CD4-positive, alpha-beta memory T cell (primary cell): ENCODE measurements at places on chromosomes 16 and 17. TPM values are rescaled to one million over a fixed set of nuclear protein-coding genes. Genes with fewer than 3 reads are reported as not detected.
A peak's percentile ranks its signal among the peaks of the same experiment; 100 is the strongest.

G6PC1 gene
- not detected for total RNA-seq

KLHL36 gene
- 131 TPM for total RNA-seq

PRSS27 gene
- total RNA-seq = 0.61 TPM

DLG4 gene
- 7.2 TPM for total RNA-seq

KRT40 gene
- total RNA-seq = not detected

CTRB2 gene
- total RNA-seq = not detected

KRT9 gene
- not detected for total RNA-seq

SPNS3 gene
- total RNA-seq = 2.0 TPM

DNA sequence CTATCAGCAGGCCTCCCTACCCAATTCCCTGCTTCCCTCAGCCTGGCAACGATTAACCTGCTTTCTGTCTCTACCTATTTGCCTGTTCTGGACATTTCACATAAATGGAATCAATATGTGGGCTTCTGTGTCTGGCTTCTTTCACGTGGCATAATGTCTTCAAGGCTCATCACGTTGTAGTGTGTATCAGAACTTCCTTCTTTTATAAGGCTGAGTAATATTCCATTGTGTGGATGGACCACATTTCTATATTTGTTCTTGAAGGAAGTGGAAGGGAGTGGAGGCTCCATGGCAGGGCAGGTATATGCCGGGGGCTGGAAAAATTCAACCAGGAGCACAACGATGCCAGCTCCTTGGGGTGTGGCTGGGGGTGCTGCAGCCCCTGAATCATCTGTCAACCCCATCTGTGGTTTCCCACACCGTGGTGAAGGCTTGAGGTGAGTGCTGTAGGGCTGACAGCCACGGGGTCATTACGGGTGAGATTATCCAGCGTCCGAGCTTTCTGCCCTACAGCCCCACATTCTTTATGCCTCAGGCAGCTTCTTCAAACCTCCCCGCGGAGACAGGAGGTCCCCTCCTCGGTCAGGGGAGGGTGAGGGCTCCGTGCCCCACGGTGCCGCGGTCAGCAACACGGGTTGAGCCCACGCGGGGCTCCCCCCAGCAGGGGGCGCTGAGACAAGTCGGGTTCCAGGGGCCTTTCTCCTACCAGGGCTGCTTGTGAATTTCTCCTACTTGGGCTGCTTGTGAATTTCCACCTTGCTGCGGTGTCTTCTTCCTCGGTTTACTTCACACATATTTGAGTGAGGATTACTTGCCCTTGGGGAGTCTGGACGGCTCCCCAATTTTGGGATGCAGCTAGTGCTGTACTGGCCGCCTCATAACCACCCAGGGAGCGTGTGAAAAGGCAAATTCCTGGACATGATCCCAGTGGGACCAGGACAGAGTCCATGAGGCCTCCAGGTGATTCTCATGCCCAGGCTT is 18.3 kb upstream of the WFIKKN2 start:
- peak; percentile 55 for DNase-seq

- no peak for DNase-seq
Observed at GRCh38 chr17:63078707-63079106, 112.7 kb downstream of the TANC2 start.

GRCh38 chr17:4551796-4552525 is 3.2 kb downstream of the MYBBP1A start:
- no peak for DNase-seq

- DNase-seq = no peak
Observed at GRCh38 chr17:3886776-3887175, 6.1 kb downstream of the CAMKK1 start.

DNA sequence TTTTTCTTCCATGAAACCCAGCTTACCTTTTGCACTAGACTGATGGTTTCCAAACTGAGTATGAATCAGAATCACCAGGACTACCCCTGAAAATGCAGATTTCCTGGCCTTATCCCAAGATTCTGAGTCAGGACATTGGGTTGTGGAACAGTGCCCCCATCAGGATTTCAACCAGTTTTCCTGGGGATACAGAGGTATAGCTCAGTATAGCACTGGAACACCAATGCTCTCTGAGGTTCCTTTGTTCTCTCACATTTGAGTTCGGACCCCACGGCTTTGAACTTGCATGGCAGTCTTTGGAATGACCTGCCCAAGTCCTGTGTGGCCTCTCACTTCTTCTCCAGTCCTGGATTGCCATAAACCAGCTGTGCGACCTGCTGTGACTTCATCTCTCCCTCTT is 12.8 kb upstream of the CCL8 start:
- DNase-seq = no peak

DNA sequence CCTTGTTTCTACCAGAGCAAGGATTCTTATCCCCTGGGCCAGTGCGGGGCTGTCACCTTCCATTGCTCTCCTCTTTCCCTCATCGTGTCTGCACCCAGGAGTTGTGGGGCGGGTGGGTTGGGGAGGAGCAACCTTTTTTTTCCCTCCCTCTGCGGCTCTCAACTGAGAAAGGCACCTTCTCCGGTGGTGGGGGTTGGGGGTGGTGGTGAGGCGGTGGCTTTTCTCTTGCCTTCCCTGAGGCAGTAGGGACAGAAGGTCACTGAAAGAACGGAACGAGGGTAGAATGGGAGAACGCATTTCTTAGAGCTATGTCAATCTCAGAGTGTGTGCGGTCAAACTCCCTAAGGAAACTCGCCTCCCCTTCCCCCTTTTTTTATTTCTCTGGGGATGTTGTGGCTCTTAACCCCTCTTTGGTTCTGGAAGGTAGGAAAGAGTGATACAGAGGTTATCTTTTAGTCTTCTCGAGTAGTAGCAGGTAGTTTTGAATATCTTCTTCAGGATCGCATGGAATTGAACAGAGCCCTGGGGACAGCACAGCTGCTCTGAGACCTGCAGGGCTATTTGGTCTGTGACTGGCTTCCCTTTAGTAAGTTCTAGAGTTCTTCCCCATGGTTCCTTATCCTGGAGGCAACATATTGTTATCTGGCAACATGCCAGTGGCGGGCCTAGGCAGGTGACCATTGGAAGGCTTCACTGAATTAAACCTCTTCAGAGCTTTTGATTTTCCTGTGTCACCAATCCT is 994 bp downstream of the CLTC start:
- DNase-seq = peak; percentile 40

DNA sequence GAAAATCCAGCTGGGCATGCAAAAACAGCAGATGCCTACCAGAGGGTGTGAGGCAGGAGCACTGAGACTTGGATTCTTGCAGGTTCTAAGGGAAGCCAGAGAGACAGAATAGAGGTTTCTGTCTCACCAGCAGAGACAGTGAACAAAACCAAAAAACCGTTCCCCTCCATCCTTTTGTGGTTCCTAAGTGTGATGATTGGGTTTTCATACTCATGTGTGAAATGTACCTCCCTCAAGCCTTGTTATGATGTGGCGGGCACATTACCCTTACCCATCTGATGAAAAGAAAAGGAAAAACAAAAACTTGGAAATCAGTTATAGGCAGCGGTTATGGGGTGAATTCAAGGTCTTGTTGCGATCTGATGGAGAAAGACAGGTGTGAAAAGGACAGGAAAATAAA is 172.6 kb upstream of the CDH13 start:
- no peak for DNase-seq

DNA sequence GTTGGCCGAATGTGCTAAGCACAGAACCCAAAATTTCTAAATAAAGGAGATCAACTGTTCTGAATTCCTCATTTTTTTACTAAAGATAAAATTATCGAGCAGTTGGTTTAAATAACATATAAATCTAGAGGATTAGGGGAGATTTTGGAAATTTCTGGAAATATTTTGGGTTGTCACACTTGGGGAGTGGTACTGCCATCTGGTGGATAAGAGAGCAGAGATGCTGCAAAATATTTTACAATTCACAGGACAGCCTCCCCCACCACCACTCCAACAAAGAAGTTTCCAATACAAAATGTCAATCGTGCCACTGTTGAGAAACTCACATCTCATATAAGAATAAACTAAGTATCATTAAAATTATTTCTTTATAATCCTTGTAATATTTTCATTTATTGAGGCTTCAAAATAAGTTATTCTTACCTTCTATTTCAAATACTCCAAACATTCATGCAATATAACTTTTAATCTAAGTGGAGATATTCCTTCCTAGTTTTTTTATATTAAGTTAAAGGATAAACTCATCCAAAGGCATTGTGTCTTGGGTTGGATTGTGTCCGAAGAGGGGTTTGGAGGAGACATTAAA is 17.0 kb upstream of the ABCA8 start:
- DNase-seq = no peak

- DNase-seq = no peak
Observed at GRCh38 chr16:27138257-27138656, 65.1 kb upstream of the KDM8 start.

GRCh38 chr16:85415196-85416090 is 197.7 kb upstream of the GSE1 start:
- no peak for DNase-seq

DNA sequence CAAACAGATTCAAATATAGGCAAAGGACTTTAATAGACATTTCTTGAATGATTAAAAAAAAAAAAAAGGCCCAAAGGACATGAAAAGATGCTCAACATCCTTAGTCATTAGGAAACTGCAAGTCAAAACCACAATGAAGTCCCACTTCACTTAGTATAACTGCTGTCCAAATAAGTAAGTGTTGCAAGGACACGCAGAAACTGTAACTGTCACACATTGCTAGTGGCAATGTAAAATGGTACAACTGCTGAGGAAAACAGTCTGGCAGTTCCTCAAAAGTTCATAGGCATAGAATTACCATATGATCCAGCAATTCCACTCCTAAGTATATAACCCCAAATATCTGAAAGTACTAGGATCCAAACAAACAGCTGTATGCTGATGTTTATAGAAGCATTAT is 112.7 kb downstream of the BRIP1 start:
- DNase-seq = no peak

DNA sequence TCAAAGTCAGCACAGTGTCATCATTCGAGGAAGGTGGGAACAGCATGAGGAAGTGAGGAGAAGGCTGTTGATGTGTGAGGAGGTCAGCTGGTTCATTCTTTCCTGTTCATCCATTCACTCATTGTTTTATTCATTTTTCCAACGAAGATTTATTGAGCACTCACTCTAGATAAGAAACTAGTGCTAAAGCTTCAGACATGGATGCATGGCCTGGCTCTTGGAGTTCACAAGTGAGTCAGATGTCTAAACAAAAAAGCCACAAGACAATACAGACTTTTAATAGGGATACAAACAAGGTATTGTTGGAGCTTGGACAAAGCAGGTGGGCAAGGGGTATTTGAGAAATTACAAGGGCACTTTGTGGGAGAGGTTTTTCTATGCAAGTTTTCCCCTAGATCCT is 31.3 kb upstream of the MPHOSPH6 start:
- no peak for DNase-seq

DNA sequence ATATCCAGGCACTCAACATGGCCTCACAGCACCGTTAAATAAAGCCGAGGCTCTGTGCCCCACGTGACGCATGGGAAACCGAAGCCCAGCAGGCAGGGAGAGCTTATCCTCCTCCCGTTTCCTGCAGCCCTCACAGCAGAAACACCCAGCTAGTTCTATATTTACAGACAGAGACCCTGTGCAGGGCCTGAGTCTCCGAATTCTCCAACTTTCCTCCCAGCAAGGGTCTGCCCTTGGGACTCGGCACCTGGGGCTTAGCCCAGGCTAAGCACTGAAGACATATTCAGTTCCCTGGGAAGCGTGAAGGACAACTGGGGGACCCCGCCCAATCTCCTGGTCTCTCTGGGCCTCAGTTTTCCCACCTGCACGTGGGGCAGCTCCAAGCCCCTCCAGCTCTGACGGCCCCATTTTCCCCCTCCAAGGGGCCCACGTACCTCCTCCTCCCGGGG is 29.2 kb downstream of the TRPV3 start:
- no peak for DNase-seq

- no peak for DNase-seq
Observed at GRCh38 chr16:48378836-48379235, 6.4 kb downstream of the SIAH1 start.

DNA sequence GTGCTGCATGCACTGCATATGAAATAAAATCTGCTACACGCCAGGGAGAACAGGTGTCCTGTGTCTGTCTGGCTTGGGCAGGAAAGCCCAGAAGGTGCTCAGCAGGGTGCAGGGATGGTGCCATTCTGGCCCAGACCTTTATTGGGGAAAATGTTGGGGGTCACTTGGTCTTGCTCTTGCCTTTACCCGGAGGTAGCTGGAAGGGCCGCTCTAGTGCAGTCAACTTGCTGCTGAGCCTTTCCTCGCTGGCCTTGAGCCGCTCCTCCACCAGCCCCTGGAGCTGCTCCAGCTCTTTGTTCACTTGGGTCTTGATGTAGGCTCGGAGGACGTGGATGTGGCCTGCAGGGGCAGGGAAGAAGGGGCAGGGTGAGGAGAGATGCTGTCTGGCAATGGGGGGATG is 4.5 kb downstream of the CFAP119 start:
- no peak for DNase-seq

- no peak for DNase-seq
Observed at GRCh38 chr17:59002126-59002525, 104.6 kb downstream of the TRIM37 start.

DNA sequence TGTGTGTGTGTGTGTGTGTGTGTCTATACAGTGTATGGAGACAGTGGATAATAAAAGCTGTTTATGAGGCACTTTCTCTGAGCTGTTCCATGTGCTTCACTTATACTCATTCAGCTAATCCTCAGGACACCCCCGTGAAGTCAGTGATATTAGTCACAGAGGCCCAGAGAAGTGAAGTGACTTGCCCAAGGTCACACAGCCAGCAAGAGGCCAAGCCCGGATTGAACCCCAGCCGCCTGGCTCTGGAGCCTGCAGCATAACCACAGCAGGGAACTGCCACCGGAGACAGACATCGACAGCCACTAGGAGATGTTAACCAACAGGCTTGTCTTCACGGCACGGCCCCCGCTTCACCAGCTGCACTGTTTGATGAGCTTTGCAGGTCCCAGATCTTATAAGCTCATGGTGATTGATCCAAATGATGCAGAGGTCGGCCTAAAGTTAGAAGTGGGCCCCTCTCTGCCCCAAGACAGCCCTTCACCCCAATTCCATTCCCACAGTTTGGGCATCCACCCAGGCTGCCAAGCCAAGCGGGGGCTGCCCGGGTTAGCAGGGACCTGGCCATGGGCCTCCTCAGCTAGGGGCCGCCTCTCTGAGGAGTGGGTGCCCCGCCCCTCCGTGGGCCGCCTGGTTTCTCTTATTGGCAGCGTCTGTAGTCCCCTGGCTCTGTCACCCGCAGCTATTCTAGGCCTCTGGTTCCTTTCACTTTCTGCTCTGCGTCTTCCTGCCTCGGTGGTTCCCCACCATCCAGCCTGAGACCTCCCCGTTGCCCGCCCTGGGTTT is 30.9 kb downstream of the SOCS1 start:
- DNase-seq = peak; percentile 76

GRCh38 chr16:67716097-67716496 is 3.0 kb downstream of the GFOD2 start:
- no peak for DNase-seq

GRCh38 chr17:34156741-34157589 is 98.1 kb upstream of the CCL2 start:
- no peak for DNase-seq
